ENCODE measurements at places on chromosomes 7 and 10.
A peak's percentile ranks its signal among the peaks of the same experiment; 100 is the strongest.

DNA sequence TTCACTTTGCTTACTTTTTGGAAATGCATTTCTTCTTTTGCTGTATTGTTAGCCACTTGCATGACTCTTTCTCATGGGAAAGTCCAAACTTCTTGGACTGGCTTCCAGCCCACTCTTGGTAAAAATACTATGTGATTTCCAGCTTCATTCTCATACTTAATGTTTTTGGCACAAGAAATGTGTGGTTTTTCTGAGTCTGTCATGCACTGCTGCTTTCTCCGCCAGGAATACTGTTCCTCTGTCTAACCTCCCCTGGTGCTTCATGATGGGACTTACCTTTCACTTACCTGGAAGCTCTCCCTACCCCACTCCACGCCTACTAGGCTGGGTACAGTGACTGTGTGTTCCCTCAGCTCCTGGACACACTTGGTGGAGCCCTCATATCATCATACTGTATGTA is 18.7 kb downstream of the MGAM2 start:
- no peak for DNase-seq

- DNase-seq = no peak
These were observed 134.2 kb upstream of the FAM171A1 start for GRCh38 chr10:15505329-15505728.

DNA sequence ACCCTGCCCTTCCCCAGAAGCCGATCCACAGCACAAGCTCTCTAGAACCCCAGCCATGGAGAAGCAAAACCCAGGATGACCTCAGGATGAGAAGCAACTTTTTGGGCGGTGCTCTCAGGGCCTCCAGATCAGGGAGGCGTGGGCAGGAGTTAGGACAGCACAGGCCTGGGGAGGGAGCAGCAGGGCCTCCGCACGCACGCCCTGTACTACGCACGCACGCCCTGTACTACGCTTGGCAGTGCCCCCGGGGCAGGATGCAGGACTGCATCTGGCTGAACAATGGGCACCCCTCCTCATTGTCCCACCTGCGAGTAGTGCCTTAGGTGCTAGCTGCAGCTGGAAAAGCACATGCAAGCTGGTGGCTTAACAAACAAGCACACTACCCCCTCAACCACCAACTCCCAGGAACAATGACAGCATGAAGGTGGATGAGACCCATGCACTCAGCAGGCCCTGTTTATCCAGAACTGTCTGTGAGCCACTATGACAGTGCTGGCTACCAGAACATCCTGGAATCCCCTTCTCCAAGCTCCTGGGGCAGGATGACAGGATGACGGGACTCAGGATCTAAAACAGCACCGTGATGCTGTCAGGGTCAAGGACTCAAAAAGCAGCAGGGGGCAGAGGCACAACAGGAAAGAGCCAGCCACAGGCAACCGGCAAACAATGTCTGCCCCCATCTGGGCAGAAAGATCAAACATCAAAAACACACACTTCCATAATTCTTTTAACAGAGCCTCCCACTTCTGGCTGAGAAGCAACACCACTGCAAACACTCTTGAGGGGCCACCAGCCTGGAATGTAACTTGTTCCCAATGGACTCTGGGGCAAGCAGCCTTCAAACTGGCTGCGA is 11.8 kb downstream of the PODXL start:
- DNase-seq = peak; percentile 78

GRCh38 chr7:128309124-128309523 is 34.6 kb downstream of the RBM28 start:
- DNase-seq = no peak

GRCh38 chr7:137985897-137986251 is 16.0 kb downstream of the CREB3L2 start:
- DNase-seq = no peak

- DNase-seq = no peak
These were observed at the start of gene CRYGN for GRCh38 chr7:151439855-151440798. TSS of gene CRYGN (minus strand) at chr7:151440141. CDS start at chr7:151439917, 224 bp downstream.

DNA sequence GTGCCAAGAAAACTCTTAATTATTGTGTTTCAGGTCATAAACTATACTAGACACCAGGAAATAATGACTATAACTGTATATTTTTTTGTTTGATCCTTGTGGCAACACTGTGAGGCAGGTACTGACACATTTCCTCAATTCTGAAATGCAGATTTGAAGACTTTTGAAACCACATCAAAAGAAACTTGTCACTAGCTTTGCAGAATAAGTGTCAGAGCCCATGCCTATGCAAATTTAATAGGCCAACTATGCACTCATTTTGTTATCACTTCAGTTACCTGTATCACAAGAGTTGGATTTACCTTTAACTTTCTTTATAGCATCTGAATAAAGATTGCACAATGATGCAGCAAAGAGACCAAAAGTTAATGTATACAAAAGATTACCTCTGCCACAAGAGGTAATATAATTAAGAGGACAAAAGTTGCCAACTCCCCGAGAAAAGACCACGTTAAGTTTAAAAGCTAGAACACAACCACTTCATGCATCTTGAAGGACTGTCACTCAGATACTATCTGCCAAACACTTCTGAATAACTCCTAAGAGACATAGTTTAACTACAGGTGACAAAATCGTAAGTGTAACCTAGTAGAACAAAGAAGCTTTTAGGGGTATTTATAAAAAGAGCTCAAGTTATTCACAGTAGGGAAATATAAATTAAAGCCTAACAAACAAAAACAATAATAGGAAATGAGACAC is 80.5 kb downstream of the ELAPOR2 start:
- no peak for DNase-seq

DNA sequence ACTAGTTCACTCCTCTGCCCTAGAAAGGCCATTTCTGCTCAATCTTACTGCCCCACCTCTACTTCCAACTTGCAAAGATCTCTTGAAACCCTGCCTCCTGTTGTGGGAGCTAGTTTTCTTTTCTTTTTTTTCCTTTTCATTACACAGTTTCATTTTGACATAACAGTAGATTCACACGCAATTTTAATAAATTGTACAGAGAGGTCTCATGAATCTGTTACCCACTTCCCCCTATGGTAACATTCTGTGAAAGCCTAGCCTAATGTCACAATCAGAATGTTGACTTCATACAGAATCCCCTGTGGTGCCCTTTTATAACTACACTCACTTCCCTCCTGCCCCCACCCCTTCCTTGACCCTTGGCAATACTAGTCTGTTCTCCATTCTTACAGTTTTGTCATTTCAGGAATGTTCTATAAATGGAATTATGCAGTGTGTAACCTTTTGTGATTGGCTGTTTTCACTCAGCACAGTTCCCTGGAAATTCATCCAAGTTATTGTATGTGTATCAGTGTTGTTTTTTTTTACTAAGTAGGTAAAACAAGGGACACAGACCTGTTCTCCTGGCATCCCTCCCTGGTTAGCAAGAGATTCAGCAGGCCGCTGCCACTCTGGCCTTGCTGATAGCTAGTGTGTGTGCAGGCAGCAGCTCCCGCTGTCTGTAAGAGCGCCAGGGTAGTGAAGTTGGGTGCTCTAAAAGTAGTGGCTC is 21.5 kb downstream of the CHST3 start:
- DNase-seq = peak; percentile 58

- DNase-seq = no peak
These were observed 873.8 kb downstream of the TYW1 start for GRCh38 chr7:67870396-67870795.

Measured in NB4 (cell line).